ENCODE measurements at places on chromosomes 1 and 21.

DNA sequence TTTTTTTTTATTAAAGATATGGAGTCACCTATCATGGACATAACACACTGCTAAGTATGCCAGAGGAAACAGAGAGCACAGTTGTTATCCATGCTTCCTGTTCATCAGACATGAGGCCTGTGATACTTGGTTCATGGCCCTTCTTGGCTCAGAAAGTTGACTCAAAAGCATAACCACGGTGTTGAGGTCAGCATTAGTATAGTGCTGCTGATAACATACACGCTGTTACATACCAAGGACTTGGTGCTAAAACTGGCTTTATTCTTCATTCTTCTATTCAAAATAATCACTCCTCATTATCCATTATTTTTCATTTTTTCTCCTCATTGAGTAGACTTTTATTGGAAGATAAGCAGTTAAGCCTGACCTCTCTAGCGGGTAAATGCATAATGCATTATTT lies 464.1 kb downstream of the ADGRL2 start:
- DNase-seq, result no peak

- no peak for DNase-seq
Measured at GRCh38 chr1:165543532-165544438, at the start of gene LRRC52. Gene LRRC52, plus strand, starts transcription at chr1:165544000. Its CDS starts 297 bp downstream, at chr1:165544297.

GRCh38 chr1:244672946-244673682 lies 20.2 kb downstream of the DESI2 start:
- no peak for DNase-seq

GRCh38 chr1:66283622-66284041 lies 250.3 kb upstream of the SGIP1 start:
- no peak for DNase-seq

GRCh38 chr1:155529929-155530328 lies 32.7 kb downstream of the ASH1L start:
- no peak for DNase-seq

- no peak for DNase-seq
Measured at GRCh38 chr1:154598871-154599635, 8.9 kb downstream of the ADAR start.

- no peak for DNase-seq
Measured at GRCh38 chr1:84025966-84026365, 27.0 kb upstream of the TTLL7 start.

DNA sequence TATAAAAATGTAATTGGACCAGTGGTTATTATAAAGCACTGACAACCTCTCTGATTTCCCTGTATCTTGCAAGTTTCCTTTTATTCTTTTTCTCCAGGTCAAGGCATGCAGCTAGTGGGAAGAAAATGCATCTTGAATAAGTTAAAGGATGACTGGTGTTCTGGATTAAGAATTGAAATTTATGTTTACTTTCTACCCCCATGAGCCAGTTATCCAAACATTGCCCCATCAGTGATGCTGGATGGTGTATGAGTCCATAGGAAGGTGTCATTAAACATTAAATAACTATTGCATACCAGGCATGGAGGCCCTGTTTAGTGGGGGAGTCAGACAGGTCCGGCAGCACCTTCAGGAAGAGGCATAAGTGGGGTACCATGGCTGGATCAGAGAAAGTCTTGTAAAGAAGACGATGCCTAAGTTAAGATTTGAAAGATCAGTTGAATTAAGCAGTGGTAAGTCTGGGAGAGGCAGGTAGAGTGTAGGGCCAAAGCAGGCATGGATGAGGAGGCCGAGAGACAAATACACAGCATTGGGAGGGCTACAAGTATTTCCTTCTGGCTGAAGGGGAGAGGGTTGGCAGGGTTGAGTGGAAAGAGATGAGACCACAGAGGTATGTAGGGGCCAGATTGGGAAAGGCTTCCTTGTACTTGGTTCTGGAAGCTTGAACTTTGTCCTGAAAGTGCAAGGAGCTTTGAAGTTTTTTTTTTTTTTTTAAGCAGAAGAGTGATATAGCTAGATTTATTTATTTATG lies 5.7 kb downstream of the SZRD1 start:
- DNase-seq, result no peak

DNA sequence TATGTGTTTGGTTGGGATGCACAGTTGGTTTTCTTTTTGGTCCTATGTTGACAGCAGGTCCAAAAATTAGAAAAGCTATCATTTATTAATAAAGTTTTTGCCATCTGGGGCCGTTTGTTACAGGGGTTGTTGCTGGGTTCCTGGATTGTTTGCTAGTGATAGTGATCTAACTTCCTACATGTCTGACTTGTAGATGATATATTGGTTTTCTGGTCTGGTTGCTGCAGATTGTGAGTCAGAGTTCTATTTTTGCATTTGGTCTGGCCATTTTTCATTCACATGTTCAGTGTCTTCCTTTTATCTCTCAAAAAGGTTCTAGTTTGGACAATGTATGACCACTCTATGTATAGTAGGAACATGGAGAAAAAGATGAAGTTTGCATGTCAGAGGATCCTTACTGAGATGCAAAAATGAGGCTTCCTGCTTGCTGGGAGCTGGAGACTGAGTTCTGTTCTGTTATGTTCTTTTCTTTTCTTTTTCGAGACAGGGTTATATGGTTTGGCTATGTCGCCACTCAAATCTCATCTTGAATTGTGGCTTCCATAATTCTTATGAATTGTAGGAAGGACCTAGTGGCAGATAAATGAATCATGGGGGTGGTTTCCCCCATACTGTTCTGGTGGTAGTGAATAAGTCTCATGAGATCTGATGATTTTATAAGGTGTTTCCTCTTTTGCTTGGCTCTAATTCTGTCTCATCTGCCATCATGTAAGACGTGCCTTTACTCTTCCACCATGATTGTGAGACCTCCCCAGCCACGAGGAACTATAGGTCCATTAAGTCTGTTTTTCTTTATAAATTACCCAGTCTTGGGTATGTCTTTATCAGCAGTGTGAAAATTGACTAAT lies 4.2 kb upstream of the NVL start:
- peak; percentile 77 for DNase-seq

DNA sequence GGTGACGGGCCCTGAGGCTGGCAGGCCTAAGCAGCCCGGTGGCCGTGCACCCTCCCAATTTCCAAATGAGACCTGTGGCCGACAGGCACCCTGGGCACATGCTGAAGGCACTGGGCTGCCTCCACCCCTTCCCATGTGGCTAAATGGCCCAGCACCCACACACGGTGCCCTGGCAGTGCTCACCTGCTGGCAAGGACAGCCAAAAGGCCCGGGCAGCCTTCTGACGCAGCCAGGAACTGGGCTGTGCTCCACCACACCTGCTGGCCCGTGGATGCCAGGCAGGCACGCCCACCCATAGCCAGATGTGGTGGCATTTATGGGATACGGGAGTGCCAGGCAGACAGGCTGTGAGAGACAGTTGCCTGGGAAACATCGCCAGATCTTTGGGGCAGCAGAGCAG lies 4.0 kb upstream of the FAAP20 start:
- DNase-seq, result no peak

GRCh38 chr1:231338270-231339128 lies at the start of gene SPRTN:
Gene SPRTN, plus strand, starts transcription at chr1:231338293. Its CDS starts 91 bp downstream, at chr1:231338384.
- DNase-seq, result peak; percentile 3

DNA sequence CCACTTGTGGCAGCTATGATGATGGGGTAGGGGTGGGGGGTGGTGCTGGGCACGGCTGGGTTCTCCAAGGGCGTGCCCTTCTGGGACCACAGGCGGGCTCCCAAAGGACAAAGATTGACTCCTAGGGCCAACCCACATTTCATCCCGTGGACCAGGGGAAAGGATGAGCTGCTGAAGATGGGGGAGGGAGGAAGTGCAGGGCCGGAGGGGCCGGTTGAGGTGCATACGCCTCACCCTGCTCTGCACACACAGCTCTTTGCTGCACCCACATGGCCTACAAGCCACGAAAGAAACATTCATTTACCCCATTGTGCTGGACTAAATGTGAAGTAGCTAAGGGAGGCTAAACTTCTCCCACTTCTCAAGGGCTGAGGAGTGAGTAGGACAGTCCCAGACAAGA lies 34.2 kb upstream of the GNPAT start:
- no peak for DNase-seq

- no peak for DNase-seq
Measured at GRCh38 chr1:65955503-65955902, 162.8 kb downstream of the PDE4B start.

DNA sequence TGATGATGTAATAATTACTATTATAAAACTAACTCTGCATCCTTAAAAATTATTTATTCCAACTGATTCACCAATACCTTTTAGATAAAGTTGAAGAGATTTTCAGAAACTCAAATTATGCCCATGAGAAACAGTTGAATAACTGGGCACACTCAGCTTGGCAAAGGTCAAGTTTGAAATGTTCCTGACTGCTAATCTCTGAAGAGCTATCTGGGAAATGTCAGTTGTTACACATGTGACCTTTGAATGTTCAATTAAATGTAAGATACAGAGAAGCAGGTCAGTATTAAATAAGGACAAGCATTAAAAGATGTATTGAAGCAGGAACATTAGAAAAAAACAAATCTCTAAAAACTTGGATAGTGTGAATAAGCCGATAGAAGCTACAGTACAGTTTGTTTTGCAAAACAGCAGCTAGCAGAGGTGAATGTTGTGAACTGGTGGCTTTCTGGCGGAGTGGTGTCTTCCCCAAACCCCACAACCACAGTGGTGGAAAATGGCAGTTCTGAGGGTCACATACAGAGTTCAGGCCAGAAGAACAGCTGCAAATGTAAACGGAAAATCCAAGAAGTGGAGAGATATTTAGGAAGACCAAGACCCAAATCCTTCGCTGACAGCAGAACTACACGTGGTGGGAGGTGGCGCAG lies 61.9 kb upstream of the SLC5A9 start:
- no peak for DNase-seq
